ENCODE measurements at places on chromosomes 4 and X. TPM values are rescaled to one million over a fixed set of nuclear protein-coding genes. Genes with fewer than 3 reads are reported as not detected.

The CTAG2 gene
- not detected for total RNA-seq

The SH3D19 gene
- total RNA-seq = 38.1 TPM

The FAT1 gene
- 69.5 TPM for total RNA-seq

The DAPP1 gene
- total RNA-seq = 1.3 TPM

DNA sequence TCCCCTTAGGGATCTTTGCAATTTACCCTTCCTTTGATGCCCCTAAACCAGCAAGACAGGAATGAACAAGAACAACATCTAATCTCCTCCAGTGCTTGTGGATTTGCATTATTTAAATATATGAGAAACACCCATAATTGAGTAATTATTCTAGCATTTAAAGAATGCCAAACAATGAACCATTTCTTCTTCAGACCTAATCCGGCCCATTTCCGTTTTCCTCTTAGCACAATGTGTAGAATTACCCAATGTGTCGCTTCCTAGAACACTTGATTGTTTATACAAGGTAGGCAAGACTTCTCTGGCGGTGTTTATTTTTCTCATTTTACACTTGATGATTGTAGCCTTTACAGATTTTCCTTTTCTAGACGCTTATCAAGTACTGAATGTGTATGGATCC is 43.5 kb downstream of the CLDN34 start:
- H3K4me1 ChIP-seq = no peaks in the 10 kb centered on the region
- H3K4me3 ChIP-seq = no peak overlapping the region
- H3K27me3 ChIP-seq = no peaks in the 10 kb centered on the region
- no peak overlapping the region for H3K27ac ChIP-seq
- no peak for DNase-seq
- H3K36me3 ChIP-seq = no peaks in the 10 kb centered on the region

GRCh38 chrX:54171527-54172250 is 11.4 kb downstream of the FAM120C start:
- no peaks in the 10 kb centered on the region for H3K27me3 ChIP-seq
- no peak for DNase-seq
- no peak overlapping the region for H3K27ac ChIP-seq

DNA sequence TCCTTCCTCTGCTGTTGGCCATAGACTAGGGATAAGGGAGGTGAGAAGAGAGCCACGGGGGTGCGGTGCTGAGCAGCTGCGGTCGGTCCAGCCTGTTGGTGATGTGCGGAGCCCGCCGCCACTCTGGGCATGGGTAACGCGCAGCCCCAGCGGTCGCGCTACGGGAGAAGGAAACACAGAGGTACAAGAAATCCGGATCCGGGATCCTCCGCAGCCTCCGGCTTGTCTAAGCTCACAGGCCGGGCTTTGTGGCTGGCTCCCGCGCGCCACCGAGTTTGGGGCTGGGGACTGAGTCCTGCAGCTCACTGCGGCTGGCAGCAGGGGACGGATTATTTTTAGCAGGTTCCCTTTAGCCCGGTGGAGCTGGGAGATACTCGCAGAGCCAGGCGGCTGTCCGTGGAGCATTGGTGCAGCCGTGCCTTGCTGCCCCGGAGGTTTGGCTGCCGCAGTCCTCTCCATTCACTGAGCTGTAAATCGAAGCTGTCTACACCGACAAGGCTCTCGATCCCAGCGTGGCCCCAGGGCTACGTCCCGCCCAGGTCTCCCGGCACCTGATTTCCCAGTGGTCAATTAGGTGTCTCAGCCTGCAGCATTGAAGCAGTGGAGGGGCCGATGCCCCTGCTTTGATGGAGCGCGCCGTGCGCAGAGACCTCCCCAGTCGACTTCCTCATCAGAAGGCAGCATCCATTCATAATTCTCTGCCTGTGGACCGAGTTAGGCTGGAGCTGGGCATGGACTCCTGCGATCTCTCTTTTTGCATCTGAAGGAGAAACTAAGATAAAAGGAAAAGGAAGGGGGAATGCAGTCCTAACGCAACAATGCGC is 81.9 kb upstream of the SCML1 start:
- H3K4me3 ChIP-seq = no peak overlapping the region
- H3K27ac ChIP-seq = no peak overlapping the region
- H3K4me1 ChIP-seq = peaks cover 9% of the 10 kb centered on the region
- H3K36me3 ChIP-seq = no peaks in the 10 kb centered on the region

- no peaks in the 10 kb centered on the region for H3K4me1 ChIP-seq
- DNase-seq = no peak
- H3K27me3 ChIP-seq = no peaks in the 10 kb centered on the region
- H3K27ac ChIP-seq = no peak overlapping the region
Observed at GRCh38 chrX:51614353-51615012, 4.2 kb downstream of the CENPVL3 start.

- no peak for DNase-seq
- H3K27me3 ChIP-seq = no peaks in the 10 kb centered on the region
- H3K36me3 ChIP-seq = peaks cover 5% of the 10 kb centered on the region
- H3K4me3 ChIP-seq = no peak overlapping the region
Observed at GRCh38 chr4:140809676-140810075, 53.5 kb upstream of the TBC1D9 start.

- H3K36me3 ChIP-seq = no peaks in the 10 kb centered on the region
- H3K27me3 ChIP-seq = no peaks in the 10 kb centered on the region
- no peak for DNase-seq
- no peak overlapping the region for H3K4me3 ChIP-seq
- H3K4me1 ChIP-seq = peaks cover 29% of the 10 kb centered on the region
- peak overlapping the region; percentile 66 for H3K27ac ChIP-seq
Observed at GRCh38 chrX:7131621-7132020, 15.9 kb upstream of the STS start.

DNA sequence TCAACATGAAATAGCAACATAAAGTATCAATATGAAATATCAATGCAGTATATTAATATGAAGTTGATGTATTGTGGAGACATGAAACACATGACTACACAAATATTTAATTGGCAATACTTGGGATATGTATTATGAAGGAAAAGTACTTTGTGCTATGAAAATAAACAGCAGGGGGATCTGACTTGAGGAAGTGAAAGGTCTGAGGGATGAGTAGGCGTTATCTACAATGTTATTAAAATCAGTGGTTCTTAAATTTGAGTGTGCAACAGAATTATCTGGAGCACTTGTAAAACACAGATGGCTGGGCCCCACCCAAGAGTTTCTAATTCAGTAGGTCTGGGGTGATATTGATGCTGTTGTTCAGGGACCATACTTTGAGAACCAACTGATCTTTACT is 27.4 kb upstream of the ARX start:
- DNase-seq = no peak
- H3K4me3 ChIP-seq = no peak overlapping the region
- H3K27me3 ChIP-seq = no peaks in the 10 kb centered on the region

DNA sequence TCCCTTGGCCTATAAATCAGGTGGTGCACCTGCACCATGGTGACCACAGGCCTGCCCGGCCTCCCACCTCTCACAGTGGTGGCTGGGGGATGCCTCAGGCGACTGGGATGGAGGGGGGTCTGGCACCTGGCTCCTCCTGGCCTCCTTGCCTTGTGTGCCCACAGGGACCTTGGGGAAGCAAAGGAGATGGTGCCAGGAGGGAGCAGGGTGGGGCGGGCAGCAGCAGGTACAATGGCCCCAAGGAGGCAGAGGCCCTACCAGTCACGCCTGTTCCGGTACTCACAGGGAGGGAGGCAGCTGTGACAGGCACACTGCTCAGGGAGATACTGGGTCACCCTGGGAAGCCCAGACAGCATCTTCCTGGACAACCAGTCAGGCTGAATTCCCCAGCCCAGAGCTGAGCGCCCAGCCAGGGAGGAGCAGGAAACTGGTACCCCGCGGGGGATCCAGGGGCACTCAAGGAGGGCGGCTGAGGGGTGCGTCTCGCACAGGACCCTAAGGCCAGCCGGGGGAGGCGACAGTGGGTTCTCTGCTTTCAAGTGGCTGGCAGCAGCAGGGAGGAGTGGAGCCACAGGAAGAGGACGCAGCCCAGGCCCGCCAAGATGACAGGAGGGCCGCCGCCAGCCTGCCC is 1.2 kb upstream of the TREX2 start:
- no peaks in the 10 kb centered on the region for H3K27me3 ChIP-seq
- no peak overlapping the region for H3K4me3 ChIP-seq
- no peaks in the 10 kb centered on the region for H3K36me3 ChIP-seq
- no peak overlapping the region for H3K27ac ChIP-seq
- no peak for DNase-seq
- no peaks in the 10 kb centered on the region for H3K4me1 ChIP-seq

GRCh38 chr4:115515772-115516171 is 402.4 kb upstream of the NDST4 start:
- H3K4me1 ChIP-seq = no peaks in the 10 kb centered on the region
- no peaks in the 10 kb centered on the region for H3K36me3 ChIP-seq

- no peaks in the 10 kb centered on the region for H3K36me3 ChIP-seq
- no peak overlapping the region for H3K27ac ChIP-seq
- H3K4me1 ChIP-seq = no peaks in the 10 kb centered on the region
- no peak overlapping the region for H3K4me3 ChIP-seq
- no peak for DNase-seq
Observed at GRCh38 chr4:184705692-184706091, 28.2 kb downstream of the CENPU start.
